ENCODE measurements at places on chromosomes 16 and 17.

DNA sequence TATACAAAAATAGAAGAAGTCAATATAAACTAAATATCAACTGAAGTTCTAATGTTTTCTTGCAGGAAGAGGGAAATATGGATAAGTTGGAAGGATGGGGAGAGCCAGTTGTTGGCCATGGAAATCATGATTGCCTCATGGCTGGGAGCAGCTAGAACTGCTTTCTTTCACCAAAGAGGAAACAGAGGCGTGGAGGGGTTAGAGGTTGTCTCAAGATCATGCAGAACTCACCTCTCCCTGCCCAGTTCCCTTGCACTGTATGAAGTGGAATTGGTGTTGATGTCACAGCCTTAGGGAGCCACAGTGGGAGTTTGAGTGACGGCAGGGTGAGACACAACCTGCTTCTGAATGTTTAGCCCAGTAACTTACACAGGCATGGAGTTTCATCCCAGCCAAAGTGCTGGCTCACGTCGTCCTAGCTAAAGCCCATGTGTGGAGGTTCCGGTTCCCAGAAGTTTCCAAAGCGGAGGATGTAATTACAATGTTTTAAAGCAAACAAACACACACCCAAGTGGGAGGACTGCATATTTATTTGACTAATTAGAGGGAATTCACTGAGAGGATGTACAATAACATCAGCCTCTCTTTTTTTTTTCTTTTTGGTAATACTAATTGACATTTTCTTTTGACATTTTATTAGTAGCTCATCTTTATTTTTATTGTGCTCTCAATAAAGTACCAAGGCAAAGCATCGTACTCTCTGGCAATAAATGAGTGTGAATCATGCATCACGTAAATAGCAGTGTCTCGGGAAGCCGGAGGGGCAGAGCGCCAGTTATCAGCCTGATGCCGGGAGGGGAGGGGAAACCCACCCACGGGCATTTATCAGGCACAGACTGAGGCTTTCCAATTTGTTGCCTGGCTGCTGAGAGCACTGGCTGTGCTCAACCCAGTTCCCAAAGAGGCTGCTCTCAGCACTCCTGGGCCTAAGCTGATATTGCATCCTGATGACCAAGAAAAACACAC, 118.7 kb upstream of the CDH5 start:
- DNase-seq = no peak

GRCh38 chr17:77209330-77209748, 68.6 kb downstream of the SEC14L1 start:
- no peak for DNase-seq

GRCh38 chr16:81277541-81278080, 37.2 kb upstream of the GAN start:
- DNase-seq = no peak

DNA sequence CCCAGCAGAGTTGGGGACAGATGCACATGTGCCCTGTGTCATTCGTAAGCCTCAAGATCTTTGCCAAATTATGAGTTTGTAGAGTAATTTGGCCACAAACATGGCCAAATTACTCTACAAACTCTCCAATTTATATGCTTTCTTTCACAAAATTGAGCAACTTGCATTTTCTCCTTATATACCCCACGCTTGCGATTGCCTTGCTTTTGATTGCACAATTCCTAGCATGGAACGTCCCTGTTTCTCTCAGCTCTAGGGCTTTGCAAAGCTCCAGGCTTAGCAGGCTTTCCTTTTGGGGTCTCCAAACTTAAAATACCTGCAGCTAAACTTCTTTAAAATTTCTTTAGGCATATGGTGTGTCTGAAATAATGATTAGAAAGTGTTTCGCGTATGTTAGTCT, 28.5 kb upstream of the MAF start:
- DNase-seq = no peak

DNA sequence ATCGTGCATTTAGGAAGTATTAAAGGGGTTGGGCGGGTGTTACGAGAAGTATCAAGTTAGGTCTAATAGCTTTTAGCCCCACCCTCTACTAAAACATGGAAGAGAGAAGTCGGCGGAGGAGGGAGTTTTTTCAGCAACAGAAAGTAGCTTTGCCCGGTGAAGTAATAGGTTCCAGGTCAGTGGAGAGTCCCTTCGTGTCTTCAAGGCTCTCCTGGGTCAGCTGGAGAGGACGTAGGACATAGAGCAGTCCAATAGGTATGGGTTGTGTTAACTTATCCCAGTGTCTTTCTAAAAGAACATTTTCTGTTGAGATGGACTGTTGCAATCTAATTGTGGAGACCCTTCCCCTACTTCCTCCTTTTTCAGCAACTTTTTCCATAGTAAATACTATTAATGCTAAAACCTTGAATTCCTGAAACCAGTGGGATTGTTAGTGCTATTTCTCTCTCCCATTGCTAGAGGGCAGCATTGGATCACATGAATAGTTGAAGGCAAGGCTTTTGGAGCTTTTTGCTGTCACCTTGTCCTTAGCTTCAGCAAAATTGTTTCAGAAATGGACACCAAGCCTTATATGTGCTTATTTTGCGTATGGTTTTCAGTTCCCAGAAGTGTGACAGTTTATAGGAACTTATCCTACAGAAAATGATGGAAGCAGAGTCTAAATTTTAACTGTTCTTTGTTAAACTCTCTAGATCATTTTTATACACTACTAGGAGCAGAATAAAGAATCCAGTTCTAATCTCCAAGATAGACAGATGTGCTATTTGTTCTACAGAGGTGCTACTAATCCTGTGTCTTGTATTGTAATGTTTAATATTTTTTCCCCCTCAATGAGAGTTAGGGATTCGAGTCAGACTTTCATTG, 38.4 kb downstream of the UTP18 start:
- DNase-seq = no peak

GRCh38 chr17:40936437-40936971, 942 bp downstream of the KRT23 start:
- DNase-seq = no peak

DNA sequence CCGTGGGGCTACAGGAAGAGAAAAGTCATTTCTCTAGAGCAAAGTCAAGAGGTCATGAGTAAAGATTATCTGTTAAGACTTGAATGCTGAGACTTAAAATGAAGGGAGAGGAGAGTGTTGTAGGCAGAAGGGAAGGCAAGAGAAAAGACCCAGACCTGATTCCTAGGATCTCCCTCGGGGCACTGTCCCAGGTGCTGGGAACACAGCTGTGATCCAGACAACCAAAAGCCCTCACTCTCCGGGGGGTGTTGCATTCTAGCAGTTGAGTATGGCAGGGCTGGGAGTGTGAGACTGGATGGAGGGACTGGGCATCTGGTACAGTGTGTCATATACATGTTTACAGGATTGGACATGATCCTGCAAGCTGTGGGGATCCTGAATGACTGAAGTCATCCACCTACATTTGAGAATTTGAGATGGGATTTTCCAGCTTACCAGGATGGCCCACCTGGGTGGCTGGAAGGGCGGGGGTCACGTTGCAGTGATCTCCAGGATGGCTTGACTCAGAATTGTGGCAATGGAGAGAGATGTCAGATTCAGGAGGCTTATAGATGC, 29.1 kb downstream of the ARSG start:
- no peak for DNase-seq

DNA sequence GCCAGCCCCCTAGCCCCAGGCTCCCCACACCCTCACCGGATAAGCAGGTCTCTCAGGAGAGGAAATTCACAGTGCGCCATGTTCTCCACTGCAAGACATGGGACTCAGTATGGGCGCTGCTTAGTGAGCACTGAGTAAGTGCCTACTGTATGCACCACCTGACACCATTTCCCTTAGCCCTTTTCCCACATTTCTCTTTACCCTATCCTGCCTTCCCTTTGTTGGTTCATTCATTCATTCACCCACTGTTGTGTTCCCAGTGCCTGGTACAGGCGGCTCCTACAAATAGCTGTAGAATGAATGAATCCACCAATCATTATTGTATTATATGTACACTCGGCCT, 10.1 kb downstream of the SEPTIN12 start:
- no peak for DNase-seq

- no peak for DNase-seq
Observed at GRCh38 chr17:2874189-2874686, 78.0 kb downstream of the RAP1GAP2 start.

DNA sequence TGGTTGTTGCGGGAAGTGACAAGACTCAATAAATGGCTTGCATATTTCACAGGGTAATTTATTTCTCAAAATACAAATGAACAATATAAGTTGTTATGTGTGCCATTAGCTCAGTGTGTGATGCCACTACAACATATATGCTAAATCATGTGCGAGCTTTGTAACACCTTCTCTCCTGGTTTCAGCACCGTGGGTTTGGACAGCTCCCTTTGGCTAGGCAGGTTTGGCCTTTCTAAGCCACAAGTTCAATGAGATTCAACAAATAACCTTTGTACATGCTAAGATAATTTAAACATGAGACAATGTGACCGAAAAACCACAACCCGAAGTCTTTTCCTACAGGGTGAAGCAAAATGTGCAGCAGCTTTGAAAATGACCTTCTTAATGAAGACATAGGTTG, 563.9 kb downstream of the TMEM114 start:
- no peak for DNase-seq

DNA sequence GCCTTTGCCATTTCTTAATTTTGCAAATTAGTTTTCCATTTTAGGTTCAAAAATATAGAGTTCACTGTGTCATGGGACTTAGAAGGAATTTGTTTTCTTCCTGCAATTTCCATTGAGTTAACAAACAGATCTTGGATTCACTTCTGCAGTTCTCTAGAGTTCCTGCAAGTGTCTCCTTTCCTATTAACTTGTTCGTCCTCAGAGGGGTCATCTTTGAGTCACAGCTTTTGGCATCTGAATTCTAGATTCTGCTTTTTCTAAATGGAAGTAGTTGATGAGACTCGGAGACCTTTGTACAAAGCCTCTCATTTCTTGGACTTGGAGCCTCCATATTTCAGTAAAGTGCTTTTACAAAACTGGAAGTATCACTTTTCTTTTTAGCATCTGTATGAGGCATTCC, 323.3 kb downstream of the BCAS3 start:
- no peak for DNase-seq

GRCh38 chr16:85274924-85275323, 162.7 kb upstream of the CIBAR2 start:
- DNase-seq = no peak

- DNase-seq = no peak
Observed at GRCh38 chr16:75475420-75475847, 10.9 kb upstream of the TMEM170A start.

DNA sequence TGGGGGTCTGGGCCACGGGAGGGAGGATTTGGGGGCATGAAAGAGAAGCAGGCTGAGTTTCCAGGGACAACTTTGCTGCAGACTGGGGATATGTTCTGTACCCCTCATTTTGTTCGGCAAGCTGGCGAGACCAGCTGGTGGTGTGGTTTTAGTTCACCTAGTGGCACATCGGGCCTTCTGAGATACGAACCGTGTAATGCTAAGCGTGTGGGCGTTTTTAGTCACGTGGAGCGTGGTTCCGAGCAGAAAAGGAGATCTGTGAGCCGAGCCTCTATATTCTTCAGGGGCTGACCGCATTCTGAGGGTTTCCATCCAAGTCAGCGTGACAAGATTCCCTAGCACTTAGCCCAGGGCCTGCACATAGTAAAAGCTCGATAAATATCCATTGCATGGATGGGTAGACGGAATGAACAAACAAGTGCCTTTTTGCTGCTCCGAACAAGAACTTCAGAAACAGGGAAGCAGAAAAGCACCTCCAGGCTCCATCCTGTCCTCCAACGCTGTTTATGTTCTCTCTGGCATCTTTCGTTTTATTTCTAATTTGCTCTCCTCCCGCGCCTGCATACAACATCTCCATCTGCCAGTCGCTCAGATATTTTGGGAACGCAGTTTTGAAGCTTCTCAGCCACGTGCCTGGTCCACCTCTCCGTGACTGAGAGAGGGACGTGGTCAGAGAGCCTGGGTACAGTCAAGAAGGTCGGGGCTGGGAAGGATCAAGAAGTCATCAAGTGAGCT, 5.8 kb downstream of the SYT17 start:
- DNase-seq = no peak

GRCh38 chr17:18218756-18219415, 6.5 kb upstream of the LLGL1 start:
- DNase-seq = no peak

DNA sequence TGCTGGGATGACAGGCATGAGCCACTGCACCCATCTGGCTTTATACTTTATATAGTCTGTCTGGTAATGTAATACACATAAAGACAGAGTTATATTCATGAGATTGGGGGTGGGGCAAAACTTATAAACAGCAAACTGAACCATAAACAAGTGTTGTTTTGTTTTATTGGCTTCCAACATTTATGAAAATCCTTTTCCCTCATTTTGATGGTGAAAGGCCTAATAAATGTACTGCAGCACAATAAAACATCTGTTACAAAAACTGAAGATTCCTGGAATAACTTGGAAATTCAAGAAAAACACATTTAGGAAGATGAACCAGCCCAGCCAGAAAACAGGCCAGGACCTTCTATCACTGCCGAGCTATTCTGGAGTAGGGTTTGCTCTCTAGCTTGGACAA, 16.1 kb downstream of the NPRL3 start:
- DNase-seq = no peak

DNA sequence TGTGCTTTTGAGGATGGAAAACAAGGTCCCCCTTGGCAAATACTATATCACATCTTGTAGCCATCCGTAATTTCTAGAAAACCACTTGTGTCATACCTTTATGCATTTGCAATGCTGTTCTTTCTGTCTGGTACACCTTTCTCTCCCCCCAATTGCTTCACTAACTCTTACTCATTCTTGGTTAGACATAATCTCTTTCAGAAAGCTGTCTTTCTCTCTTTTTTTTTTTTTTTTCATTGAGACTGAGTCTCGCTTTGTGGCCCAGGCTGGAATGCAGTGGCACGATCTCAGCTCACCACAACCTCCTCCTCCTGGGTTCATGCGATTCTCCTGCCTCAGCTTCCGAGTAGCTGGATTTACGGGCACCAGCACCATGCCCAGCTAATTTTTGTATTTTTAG, 94.9 kb upstream of the C17orf78 start:
- DNase-seq = no peak

DNA sequence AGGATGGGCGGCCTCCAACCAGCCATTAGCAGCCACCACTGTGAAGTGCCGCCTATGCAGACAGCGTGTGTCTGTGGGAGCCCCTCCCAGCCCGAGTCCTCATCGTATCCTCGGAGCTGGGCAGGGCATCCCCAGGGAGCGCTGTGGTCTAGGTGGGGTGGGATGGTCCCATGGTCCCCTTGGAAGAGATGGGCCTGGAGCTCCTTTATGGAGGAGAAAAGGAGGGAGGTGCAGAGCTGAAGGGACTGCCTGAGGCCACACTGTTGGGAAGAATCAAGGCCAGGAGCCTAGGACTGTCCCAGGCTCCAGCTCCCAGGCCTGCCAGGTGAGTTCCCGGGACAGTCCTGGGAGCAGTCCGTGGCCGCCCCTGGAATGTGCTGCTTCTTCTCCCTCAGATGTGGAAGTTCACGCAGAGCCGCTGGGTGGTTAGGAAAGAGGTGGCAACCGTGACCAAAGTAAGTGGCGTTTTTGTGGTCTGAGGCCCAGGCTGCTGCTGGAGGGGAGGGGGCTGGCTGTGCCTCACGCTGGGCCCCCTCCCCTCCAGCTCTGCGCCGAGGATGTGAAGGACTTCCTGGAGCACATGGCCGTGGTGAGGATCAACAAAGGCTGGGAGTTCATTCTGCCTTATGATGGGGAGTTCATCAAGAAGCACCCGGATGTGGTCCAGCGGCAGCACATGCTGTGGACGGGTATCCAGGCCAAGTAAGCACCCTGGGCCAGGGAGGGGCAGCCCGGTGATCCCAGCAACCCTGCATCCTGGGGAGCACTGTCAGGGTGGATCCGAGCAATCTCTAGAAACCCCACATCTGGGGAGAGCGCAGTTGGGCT, 27.0 kb downstream of the POLR3E start:
- DNase-seq = no peak

Measured in NK-92 treated with Interleukin-12 subunit alpha and Interleukin-12 subunit beta, amount 100 ng/mL, for 24 hours (cell line).